T-helper 9 cell (primary cell): ENCODE measurements at places on chromosomes 11 and 22.

DNA sequence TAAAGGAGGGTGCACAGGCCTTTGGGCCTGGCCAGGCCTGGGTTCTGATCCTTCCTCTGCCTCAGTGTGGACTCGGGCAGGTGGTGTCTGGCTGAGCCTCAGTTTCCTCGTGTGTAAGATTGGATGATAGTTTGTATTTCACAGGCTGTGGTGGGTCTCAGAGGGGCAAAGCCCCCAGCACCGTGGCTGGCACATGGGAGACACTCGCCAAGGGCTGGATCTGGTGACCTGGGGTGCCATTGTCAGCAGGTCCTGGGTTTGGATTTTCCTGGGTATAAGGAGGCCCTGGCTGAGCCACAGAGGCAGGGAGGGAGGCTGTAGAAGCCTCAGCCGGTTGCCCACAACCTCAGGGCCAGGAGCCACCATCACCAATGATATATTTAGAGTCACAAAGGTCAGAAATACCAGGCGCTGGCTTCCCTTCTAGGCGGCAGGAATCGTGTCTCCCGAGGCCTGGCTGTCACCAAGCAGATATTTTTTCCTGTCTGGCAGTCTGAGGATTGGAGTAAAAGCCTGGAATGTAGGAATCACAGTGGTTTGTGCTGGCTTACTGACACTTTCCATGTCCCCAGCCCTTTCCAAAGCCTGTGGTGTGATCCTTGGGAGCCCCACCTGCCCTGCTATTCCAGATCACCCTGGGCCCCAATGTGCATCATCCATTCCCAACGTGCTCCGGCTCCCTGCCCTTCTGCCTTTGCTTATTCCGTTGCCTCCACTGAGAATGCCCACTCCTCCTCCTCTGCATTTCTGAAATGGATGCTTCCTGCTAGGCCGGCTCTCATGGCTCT lies 15.6 kb downstream of the KCNC1 start:
- DNase-seq = no peak

DNA sequence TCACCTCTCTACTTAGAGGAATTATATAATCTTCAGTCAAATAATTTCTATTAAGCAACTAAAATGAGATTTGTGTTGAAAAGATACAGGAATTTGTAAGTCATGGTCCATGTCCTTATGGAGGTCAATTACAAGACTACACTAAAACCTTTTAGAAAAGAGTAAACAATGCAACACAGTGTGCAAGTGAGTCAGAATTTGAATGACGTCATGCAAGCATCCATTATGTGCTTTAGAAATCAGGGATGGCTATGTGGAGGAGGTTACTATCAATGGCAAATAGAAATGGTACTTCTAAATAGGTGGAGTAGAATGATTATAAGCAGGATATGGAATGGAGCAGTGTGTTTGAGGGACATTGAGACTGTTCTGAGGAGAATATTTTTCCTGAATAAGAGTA lies 16.6 kb downstream of the OR10D3 start:
- no peak for DNase-seq

- DNase-seq = no peak
Measured at GRCh38 chr11:87144252-87144651, 106.5 kb downstream of the TMEM135 start.

DNA sequence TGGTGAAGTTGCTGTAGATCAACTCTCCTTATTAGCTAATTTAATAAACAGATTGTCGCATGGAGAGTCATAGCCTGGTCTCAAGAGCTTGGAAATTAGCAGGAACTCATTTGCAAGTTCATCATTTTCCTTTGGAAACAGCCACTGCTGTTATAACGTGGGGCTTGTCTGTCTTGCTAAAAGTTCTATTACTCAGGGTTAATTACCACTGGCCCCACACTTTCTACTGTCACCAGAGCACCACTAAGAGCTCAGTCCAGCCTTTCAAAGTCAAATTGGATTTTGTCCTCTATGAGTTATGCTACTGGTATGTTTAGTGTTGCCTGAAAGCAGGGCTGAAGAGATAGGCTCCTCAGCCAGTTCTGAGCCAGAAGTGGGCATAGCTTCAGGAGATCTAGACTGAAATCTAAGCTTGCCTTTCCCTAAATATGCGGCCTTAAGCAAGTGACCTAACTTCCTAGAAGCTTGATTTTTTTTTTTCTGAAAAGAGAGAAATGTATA lies 292.2 kb downstream of the INSC start:
- DNase-seq = no peak

- DNase-seq = no peak
Measured at GRCh38 chr22:47168900-47169800, 406.7 kb downstream of the TBC1D22A start.

- DNase-seq = no peak
Measured at GRCh38 chr22:22058633-22059290, 76.2 kb upstream of the TOP3B start.

GRCh38 chr11:2302306-2302895 lies 588 bp downstream of the TSPAN32 start:
- DNase-seq = no peak

- no peak for DNase-seq
Measured at GRCh38 chr11:40787224-40787623, 672.2 kb downstream of the LRRC4C start.

DNA sequence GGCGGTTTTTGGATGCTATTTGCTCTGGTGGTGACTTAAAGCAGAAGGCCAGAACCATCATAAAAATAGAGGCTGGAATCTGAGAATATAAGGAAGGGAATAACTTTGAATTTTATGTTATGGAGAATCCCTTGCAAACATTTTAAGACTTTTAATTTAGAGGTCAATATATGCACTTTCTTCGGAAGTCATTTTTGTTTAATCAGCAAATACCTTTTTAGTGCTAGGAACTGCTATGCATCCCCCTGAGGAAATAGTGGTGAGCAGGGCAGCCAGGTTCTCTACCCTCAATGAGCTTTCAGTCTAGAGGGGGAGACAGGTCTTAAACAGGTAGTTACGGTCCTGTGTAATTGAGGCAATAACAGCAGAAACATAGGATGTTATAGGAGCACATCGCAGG lies 266.5 kb upstream of the MPPED2 start:
- DNase-seq = no peak

DNA sequence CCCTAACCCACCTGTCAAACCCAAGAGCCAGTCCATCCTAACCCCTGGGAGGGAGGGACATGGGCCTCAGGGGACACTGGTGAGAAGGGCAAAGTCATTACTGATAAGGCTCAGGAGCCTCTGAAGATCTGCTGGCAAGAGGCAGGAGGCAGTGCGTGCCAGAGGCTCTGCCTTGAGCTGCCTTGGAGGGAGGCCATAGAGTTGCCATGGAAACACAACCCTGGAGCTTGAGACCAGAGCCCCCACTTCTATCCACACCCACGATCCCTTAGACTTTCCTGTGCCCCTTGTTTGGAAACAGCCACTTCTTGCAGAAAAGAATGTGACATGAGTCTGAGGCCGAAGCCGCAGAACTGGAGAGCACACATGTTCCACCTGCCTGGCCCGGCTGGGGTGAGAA lies 89.7 kb upstream of the CSNK2A3 start:
- DNase-seq = no peak

GRCh38 chr22:45441138-45441537 lies 27.6 kb downstream of the RIBC2 start:
- DNase-seq = no peak

- DNase-seq = no peak
Measured at GRCh38 chr22:46429325-46429853, 93.9 kb downstream of the TRMU start.

GRCh38 chr11:64643920-64644646 lies 53.1 kb downstream of the SLC22A12 start:
- no peak for DNase-seq

DNA sequence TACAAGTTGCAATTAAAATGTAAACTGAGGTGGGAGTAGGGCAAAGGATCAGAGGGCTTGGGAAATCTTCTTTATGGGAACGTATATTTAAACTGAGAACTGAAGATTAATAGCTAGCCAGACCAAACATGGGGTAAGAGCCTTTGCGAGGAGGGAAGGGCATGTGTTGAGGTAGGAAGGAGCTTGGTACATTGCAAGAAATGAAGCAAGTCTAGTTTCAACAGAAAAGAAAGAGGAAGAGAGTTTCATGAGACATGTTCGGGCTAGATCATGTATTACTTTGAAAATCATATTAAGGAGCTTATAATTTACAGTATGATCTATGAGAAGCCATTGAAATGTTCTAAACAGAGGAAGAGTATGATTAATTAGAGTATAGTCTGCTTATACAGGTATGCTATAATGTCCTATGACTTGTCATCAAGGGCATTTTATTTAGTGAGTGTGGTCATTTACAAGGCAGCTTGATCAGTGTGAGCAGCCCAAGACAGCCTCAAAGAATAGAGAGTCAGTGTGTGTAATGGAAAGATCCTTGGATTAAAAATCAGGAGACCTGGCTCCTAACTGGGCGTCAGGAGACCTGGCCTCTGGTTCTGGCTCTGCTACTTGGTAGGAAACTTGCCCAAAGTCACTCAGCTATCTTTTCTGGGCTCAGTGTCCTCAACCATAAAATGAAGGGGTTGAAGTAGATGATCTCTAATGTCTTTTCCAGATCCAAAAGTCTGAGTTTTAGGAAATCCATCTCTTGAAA lies 10.9 kb downstream of the GAS2 start:
- no peak for DNase-seq

GRCh38 chr11:3665336-3666022 lies 5.7 kb downstream of the CHRNA10 start:
- DNase-seq = no peak

DNA sequence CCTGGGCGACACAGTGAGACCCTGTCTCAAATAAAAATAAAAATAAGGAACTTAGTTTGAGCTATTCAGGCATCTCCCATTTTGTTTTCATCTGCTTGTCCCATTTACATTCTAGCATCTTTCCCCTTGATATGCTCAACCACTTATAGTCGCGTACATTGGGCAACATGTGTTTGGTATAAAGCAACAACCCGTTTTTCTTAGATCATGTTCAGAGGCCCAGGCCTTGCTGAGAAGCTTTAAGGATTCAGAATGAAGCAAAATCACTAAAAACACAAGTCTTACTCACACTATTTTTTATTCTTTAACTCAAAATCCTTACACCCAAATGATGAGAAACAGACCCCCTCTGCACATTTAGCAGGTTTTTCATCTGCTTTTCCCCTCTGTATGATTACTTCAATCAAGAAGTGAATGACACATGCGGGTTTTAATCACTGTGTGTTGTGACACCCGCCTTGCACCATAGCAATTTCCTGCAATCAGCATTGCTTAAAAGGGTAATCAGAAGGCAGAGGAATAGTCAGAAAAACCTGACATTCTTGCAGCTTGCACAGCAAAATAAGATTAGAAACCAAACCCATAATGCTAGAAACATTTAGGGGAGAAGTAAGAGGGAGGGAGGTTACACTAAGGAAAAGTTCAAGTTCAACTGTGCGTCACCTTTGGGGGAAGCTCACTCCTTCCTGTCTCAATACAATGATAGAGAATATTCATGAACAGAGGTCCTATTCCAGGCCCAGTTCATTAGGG lies 25.9 kb downstream of the ALG9 start:
- DNase-seq = no peak

DNA sequence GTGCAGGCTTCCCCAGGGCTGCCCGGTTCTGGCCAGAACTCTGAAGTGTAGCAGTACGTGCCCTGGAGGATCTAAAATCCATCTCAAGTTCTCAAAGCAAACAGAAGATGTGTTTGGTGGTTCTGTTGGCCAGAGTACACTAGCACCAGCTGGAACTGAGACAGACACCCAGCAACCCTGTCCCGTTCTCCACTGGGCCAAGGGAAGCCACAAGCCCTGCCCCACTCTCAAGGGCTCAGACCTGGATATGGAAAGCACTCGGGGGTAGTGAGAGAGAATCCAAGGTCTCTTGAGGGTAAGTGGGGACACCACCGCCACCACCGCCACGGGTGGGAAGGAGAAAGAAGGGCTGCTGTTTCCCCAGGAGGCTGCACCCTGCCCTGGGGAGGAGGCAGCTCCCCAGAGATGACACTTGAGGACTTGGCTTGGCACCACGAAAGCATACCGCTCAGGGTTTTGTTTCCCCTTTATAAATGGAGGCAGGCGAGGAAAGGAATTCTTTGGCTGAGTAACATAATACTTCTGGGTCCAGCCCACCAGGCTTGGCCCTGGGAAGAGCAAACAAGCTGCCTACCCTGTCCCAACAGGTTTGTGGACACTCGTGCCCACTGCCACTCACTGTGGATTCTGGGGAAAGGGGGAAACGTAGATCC lies 56.1 kb upstream of the POU2AF1 start:
- DNase-seq = no peak

DNA sequence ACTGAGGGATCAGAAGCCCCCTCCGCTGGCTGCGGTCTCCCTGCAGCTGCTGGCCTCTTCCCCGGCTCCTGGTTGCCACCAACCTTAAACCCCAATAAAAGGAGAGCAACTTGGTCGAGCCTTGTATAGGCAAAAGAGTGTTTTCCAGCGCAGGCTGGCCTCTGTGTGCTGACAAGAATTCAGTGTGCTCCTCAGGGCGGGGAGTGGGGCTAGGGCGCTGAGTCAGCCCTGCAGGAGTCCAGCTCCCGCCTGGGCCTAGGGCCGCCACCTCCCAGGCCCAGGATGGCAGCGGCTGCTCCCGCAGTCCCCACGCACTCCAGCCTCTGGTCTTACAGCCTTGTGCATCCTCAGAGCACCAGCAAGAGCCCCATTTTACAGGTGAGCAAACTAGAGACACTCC lies at the start of gene SHISAL1:
SHISAL1 (minus strand) TSS at position 186 of the 400 bp plus-strand sequence. CDS start 12,006 bp downstream, outside the sequence.
- no peak for DNase-seq

- DNase-seq = no peak
Measured at GRCh38 chr11:17423533-17424310, 35.3 kb upstream of the KCNJ11 start.

DNA sequence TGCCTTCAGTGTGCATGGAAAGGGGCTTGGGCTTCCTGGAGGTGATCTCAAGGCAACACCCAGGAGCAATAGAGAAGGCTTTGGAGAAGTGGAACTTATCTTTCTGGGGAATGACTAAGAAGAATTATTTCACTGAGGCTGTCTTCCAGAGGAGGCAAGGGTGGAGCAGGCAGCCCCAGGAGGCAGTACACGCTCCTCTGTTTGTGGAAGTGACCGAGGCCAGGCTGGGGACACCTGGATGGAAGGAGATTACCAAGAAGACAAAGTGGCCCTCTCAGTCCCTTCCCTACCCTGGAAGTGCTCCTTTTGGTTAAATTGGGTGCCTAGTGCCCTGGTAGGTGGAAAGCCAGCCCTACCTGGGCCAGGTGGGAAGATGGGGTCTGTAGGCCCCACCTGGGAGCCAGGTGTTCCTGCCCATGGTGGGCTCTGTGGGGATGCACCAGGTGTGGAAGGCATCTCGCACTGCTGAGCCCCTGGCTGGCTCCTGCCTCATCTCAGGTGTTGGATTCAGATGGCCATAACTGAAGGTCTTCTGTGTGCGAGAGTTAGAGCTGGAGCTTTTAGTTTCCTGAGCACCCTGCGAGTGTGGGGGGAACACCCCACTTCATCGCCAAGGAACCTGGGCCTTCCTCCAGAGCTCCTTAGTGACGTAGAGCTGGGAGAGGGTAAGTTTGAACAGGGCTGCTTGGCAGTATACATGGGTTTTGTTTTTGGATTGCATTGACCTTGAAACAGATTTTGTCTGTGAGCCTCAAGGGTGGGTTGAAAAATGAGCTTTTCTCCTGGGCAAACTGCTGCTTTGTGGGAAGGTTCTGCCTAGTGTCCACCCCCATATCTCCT lies 46.1 kb downstream of the MICAL2 start:
- DNase-seq = no peak

DNA sequence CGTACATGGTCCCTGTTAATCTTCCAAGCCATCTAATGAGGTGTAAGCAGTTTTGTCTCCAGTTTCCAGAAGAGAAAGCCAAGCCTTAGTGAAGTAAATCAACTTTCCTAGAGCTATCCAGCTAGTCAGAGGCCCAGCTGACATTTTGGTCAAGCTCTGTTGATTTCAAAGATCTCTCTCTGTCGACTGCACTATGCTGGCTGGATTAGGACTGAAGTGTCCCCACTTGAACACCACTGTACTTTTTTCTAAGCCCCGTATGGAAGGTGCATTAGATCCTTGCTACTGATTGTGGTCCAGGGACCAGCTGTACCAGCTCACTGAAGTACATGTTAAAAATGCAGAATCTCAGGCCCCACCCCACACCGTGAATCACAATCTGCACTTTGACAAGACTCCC lies 176.5 kb upstream of the NAV2 start:
- DNase-seq = no peak
